ENCODE measurements at places on chromosomes 5 and 9.
A peak's percentile ranks its signal among the peaks of the same experiment; 100 is the strongest.

DNA sequence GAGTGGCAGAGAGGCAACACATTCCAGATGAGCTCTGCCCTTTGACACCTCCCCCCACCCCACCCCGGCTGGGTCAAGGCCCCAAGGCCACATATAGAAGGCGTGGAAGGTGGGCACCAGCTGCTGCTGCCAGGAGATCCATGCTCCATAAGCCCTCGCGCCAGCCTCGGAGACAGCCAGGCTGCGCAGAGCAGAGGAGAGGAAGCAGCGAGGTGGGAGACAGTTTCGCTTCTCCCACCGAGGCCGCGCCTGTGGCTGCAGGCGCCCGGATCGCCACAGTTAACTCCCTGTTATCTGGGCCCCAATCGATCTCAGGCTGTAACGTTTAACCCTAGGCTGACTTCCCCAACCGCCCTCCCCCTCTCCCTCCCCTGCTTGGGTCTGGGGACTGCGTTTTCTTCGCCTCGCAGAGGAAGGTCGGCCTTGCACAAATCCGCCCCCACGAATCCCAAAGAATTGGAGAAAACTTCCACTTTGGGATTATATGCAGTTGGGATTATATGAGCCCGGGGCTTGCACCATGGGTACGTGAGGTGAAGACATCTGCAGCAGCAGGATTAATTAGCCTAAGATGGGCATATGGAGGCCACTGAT lies 1.1 kb upstream of the CXXC5 start:
- DNase-seq, result no peak

DNA sequence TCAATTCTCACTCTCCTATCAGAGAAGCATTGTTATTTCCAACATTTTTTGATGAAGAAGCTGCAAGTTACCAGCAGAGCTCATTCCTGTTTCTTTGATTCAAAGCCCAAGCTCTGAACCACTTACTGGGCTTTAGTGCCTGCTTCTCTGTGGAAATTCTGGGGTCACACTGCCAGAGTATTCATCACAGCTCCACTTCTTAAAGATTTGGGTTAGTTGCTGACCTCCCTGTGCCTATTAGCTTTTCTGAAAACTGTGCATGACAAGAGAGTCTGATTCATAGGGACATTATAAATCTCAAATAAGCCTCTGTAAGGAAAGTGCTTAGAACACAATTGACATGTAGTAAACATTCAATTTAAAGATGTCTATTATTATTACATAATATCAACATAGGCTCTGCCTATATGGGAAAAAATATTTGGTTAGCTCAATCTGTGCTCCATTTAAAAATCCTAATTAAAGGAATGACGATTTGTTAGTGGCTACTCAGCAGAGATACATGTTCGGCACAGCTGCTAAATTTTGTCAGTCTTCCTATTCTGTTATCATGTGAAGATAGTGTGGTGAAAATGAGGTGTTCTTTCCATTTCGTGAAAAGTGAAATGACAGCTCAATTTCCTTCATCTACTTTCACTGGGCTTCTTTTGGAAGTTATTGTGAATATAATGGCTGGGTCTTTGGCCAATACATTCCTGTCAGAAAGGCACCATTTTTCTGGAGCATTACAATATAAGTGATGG lies 293.0 kb downstream of the KCTD16 start:
- no peak for DNase-seq

DNA sequence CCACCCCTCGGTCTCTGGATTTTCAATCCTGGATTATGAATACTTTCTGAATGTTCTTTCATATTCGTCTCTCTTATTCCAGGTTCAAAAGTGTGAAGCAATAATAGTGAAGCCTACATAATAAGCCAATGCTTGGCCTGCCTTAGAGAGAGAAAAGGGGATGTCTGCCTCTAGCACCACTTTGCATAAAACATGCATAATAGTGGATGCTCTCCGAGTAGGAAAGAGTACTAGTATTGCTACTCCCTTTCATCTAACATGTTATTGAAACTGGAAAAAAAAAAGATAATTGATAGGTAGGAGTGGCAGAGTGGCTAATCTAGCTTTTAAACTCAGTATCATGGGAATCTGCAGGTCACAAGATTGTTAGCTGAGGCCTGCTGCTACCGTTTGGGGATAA lies 158.1 kb downstream of the SPATA31D1 start:
- DNase-seq, result no peak

- no peak for DNase-seq
Measured at GRCh38 chr9:129701549-129701948, 36.1 kb downstream of the PRRX2 start.

DNA sequence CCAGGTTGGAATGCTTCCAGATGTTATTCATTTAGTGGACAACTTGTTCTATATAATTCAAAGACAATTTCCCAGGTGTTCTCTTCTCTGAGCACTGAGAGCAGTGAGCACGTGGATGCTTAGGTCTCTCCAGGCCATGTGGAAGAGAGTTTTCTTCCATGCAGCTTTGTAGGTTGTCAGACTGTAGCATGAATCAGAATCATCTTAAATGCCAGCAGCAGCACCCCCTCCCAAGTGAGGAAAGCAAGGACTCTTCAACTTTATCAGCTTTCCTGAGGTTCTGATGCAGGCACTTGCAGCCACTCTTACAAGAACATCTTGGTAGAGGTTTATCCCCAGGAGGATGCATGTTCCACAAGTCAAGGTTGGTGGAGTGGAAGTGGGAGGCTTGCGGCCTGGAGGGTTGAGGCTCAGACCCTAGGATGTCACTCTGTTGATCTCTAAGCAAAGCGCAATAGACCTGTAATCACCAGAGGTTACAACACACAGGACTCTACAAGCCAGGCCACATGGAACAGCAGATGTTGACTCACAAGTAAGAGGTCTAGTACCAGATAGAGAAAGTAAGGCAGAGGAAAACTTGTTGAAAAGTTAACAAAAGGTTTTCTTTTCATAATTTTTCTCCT lies 47.7 kb downstream of the UGCG start:
- no peak for DNase-seq

DNA sequence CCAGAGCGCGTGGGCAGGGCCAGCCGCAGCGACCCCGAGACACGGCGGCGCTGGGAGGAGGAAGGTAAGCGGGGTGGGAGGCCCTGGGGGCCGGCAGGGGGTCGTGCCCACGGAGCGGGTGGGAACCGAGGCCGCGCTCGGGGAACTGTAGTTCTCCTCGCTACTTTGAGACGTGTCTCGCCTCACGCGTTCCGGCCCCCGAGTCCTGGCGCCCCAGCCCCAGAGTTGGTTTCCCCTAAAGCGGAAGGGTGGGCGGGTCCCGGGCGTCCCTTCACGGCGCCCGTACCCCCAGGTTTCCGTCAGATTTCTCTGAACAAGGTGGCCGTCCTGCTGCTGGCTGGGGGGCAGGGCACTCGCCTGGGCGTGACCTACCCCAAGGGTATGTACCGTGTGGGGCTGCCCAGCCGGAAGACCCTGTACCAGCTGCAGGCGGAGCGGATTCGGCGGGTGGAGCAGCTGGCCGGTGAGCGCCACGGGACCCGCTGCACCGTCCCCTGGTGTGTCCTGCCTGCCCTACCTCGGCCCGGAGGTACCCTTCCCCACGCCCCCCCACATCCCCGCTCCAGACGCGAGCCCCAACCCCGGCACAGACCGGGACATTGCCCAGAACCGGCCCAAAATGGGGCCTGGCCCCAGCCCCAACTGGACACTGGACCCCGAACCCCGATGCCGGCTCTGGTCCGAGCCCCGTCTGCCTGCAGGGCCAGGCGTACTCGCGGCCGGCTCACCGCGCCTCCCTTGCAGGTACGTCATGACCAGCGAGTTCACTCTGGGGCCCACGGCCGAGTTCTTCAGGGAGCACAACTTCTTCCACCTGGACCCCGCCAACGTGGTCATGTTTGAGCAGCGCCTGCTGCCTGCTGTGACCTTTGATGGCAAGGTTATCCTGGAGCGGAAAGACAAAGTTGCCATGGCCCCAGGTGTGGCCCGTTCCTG lies 709 bp downstream of the UAP1L1 start:
- peak; percentile 49 for DNase-seq

DNA sequence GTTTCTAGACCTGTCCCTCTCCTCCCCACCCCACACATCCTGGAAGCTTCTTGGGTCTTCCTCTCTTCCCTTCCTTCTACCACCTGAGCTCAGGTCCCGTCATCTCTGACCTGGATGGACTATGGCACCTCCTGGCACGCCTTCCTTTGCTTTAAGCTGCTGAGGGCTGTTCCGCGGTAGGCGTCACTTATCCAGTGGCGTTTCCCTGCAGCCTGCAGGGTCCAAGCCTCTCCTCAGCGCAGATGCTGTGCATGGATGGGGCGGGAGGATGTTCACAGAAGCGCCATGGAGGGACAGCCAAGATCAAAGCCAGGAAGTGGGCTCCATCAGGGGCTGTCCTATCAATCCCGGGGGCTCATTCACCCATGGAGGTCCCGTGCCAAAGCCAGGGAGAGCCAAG lies 23.8 kb upstream of the CNOT6 start:
- DNase-seq, result no peak

DNA sequence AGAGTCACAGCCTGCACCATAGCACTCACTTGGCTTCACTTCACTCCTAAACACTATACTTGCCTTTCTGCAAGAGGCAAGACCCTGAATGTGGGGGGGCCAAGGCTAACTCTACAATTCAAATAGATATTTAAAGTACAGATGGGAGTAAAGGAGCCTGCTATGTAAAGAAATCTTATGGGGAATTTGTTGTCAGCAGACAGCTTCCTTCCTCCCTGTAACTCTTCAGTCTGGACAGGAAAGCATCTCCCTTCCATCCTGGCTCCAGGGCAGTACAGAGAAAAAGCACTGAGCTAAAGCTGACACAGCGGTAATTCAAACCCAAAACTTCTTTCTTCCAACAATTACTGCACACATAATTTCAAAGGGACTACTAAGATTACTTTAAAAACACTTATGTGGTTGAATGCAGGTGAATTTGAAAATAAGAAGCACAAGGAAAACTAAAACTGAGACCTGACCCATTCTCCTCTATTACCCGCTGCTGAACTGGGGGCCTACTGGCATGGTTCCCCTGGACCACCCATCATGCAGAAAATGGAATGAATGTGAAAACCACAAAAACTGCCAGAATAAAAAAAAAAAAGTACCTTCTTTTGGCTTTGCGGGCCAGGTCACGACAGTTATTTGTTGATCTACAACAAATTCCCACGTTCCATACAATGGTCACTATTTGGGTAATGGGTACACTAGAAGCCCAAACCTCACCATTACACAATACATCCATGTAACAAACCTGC lies 13.4 kb downstream of the VDAC1 start:
- no peak for DNase-seq

DNA sequence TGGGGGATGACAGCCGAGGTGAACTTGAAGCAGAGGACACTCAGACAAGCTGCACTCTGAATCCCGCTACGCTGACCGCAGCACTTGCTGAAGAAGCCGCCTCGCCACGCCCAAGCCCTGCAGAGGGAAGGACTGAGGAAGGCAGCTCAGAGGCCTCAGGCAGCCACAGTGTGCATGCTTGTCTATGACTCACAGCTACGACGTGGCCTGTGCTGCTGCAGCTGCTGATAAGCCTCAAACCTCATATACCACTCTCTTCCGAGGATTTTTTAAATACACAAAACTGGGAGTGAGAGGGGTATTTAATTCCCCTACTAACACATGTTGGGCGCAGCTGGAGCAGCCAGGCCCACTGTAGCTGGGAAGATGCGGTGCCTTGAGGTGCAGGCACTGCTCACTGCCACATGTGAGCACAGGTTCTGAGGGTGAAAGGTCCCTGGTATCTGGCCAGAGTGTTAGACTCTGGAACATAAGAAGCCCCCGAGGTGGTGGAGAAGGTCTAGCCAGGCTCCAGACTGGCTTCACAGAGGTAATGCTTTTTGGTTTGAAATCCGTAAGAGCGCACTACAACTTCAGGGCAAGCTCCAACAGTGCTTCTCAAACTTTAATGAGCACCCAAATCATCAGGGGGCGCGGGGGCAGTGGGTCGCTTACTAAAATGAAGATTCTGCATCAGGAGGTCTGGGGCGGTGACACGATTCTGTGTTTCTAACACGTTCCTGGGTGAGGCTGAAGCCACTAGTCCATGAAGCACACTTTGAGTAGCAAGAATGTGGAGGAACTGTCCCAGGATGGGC lies 196.8 kb downstream of the AUH start:
- DNase-seq, result peak; percentile 74

DNA sequence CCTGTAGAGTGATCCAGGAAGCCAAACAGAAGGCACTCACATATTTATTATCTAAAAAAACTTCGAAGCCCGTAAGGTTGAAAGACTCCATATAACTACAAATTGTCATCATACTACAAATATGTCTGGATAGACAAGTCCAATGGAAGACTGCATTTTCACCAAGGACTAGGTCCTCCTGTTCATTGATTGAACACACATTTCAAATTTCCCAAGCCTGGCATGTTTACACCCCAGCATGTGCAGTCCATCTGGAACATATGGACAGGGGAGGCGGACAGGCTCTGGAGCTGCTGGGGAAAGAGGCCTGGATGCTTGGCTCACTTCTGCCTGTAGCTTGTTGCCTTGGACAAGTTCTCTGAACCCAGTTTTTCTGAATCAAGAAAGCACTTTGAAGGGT lies 378.7 kb downstream of the ENC1 start:
- no peak for DNase-seq

- no peak for DNase-seq
Measured at GRCh38 chr9:83656952-83657351, 34.0 kb downstream of the IDNK start.
